H7 (cell line): ENCODE measurements at places on chromosomes 7 and 10.
A peak's percentile ranks its signal among the peaks of the same experiment; 100 is the strongest.

GRCh38 chr10:102641880-102642735, 2.2 kb upstream of the TRIM8 start:
- DNase-seq, result peak; percentile 95

DNA sequence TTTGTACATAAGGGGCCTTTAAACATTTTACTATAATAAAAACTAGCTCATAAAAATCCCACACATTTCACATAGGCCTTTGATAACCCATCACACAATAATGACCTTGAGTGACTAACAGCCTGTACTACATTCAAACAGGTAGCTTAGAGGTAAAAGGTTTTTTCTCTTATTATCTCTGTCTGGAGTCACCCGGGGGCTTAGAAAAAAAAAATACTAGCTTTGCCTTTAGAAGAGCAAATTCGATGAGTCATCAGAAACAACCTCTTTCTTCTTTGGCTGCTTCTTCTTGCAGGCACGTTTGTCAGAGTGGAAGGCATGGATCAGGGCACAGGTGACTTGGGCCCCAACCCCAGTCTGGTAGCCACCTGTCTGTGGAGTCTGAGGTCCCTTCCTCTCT, 43.4 kb upstream of the ADO start:
- DNase-seq, result no peak

DNA sequence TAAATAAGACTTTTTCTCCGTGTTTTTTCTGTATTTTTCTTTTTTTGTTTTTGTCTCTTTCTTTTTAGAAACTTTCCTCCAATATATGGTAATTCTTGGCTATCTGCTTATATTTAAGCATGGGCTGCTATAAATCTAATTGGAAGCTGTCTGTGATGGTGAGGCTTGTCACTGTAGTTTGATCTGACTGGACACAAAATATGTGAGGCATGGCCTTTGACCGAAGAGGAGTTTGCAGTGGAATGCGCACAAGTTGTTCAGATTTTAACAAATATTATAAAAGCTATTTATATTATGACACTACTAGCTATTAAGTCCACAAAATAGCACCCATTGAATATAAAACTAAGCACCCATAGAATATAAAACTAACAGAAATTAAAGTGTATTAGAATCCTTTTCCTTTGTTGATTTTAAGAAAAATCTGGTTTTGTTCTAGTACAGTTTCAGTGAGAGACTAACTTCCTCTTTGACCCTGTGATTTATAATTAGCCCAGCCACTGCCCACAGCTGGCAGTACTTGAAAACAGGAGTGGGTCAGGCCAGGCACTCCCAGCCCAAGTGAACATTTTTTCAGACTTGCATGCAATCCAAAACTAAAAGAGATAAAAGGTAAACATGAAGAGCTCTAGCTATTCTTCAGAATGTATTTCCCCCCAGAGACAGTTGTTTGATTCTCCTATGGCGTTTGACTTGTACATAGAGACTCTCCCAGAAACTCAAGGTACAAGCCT, 69.9 kb upstream of the FGL2 start:
- no peak for DNase-seq

DNA sequence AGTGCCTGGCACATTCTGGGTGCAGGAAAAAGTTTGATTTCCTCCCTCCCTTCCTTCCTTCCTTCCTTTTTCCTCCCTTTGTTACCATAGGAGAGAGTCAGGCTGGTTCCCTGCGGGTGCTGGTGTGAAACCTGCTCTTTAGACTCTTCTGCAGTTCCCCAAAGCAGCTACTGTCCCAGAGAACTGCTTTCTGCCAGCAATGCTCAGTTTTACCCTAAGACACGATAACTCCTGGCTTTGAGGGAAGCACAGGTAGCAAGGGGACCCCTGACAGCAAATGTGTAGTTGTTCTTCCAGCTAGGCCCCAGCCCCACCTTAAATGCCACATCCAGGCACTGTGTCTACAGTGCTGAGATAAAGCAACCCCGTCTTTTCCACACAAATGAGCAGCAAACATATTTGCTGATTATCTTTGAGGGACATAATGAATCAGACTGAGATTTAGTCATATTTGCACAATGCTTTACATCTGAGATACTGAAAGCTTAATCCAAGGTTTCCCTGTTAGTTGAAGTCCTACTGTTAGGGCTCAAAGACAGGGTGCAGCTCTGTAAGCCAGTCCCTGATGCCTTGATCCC, 55.5 kb downstream of the MET start:
- DNase-seq, result no peak

DNA sequence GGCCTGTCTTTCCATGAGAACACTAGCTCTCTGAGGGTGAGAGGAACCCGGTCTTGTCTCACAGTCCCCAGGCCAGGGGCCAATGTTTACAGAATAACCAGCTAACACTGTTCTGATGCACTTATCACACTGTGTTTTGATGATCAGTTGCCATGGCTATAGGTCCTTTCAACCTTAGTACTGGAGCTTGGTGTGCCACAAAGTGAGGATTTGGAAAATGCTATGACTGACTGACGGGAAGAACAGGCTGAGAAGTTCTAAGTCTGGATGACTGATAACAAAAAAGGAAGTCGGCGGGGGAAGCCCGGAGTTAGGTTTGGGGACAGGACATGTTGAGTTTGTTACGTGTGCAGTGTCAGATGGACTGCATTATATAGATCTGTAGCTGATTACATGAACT, 141.8 kb downstream of the CTTNBP2 start:
- DNase-seq, result no peak

DNA sequence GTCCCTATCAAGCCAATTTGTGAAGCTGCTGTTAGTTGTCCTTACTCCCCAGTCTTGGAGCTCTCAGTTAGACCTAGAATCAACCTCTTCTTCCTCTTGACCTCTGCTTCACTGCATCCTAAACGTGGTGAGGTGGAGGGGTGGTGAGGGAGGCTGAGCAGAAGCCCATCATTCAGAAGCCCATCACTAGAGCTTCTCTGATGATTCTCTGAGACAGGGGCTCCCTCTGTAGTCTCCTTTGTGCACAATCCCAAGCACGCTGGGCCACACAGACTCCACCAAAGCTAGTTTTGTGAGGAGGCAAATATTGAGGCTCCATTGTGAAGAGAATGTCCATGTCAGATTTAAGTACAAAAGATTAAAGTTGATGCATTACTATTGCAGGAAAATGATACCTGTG, 163.8 kb upstream of the PRSS1 start:
- no peak for DNase-seq

GRCh38 chr7:7943951-7944350, 24.6 kb upstream of the GLCCI1 start:
- DNase-seq, result no peak

DNA sequence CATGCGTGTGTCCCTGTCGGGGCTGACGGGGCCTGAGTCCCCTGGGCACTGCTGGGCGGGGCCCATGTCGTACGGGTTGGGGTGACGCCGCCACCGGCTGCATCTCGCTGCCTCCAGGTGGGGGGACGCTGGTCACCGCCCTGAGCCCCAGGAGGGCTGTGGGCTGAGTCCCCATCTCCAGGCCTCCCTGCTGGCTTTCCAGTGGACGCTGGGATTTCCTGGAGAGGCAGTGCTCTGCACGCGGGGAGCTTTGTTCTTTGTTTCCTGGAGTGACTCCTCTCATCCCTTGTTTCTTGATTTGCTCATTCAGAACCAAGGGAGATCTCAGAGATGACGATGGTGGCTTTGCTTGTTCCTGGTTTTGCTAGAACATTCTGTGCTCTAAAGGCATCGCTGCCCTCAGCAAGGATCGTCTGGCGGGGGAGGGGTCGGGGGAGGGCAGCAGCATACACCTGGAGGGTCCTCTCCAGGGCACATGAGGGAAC, 21.0 kb downstream of the PWWP2B start:
- DNase-seq, result peak; percentile 80
